ENCODE measurements at places on chromosomes 3 and 15.

- no peak for DNase-seq
Measured at GRCh38 chr15:27665002-27665401, 434.1 kb downstream of the OCA2 start.

- peak; percentile 46 for DNase-seq
Measured at GRCh38 chr3:51982352-51982837, 940 bp upstream of the ACY1 start.

- DNase-seq: peak; percentile 83
Measured at GRCh38 chr3:105868742-105869530, at the start of gene CBLB. TSS of gene CBLB (minus strand) at chr3:105869012. CDS start at chr3:105867577, 1,435 bp downstream.

DNA sequence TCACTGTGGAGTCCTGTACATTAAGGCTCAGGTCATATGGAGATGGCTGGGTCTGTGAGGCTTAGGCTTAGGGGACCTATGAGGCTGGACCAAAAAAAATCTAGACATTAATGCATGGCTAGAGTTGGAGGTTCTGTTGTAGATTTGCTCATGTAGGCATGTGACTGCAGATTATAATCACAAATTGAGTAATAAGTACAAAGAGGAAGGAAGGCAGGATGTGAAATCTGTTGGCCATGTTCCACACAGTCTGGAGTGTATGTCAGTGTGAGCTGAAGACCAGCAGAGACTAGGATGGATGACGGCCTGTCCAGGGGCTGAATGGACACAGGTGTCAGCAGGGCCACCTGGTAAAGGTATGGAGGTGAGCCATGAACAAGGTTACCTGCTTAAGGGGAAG, at the start of gene ST3GAL6:
Gene ST3GAL6 (plus strand): TSS at position 265 of the 400 bp plus-strand sequence. CDS start 5,101 bp downstream, outside the sequence.
- peak; percentile 96 for DNase-seq

DNA sequence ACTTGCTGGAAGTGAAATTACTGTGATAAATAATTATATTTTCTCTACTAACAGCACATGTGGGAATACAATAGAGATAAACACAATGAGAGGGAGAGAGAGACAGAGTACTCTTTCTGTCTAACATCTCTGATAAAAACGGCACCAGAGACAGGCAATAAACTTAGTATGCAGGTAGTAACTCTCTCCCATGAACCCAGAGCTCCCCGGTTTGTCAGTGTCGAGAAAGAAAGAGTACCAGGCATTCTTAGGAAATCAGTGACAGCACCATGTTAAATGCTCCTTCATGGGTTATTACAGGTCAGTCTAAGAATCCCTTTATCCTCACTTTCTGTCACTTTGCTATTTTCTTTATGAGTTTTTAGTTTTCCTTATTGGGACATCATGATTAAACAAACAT, 110.7 kb upstream of the EPHA3 start:
- no peak for DNase-seq

DNA sequence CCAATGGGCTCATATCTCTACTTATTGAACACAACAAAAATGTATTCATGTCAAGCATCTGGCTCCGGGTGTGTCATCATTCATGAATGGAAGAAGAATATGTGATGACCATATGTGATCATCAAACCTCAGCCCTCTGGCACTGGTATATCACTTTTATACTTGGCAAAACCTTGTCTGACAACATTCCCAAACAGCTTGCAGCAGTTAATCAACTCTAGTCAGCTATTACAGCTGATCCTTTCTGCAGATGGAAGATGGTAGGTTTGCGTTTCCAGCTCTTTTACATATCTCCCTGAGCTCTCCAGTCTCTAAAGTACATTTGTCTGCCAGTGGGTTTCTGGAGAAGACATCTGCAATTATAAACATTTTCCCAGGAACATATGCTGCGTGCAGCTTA, 6.6 kb downstream of the PLSCR5 start:
- DNase-seq: no peak

- DNase-seq: peak; percentile 37
Measured at GRCh38 chr15:85707519-85708338, 87.0 kb downstream of the KLHL25 start.

- DNase-seq: no peak
Measured at GRCh38 chr3:180743813-180744590, 64.7 kb upstream of the CCDC39 start.

- DNase-seq: no peak
Measured at GRCh38 chr3:67684211-67684610, 29.8 kb upstream of the SUCLG2 start.

GRCh38 chr3:182045736-182046135, 334.0 kb downstream of the SOX2 start:
- DNase-seq: no peak

- no peak for DNase-seq
Measured at GRCh38 chr15:31169558-31169957, 68.0 kb upstream of the TRPM1 start.

- DNase-seq: no peak
Measured at GRCh38 chr15:84714372-84714771, 1.6 kb downstream of the SEC11A start.

DNA sequence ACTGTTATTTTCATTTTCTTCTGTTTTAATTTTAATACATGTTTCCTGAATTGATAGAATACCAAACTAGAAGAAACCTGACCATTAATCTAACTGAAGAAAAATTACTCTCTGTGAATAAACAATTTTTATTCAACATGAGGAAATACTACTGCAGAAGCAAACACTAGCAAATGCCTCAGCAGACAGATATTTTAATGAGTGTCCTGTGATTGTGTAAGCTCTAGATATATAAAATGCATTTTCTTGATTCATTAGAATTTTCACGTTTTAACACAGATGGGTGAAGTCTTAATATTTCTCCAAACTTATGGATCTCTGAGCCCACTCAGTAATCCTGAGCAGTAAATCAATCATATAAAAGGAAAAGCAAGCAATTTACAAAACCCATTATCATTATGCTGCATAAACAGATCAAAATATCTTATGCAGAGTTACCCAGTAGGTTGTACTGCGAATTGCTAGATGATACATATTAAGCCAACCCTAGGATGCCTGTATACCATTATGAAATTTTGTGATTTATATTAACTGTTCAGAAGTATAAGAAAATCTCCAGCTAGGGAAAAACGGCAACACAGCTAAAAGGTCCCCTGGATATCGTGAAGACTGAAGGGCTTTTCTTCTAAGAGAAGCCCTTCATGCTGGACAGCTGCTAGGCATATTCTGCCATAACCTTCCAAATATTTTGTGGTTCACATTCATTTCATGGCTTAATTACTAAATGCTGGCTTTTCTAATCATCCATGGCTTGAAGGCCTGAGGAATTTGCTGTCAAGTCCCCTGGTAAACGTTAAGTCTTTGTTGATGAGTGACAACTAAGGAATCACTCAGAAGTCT, 157.7 kb upstream of the TGFBR2 start:
- no peak for DNase-seq

GRCh38 chr15:40793216-40793989, 13.5 kb upstream of the ZFYVE19 start:
- DNase-seq: no peak

- no peak for DNase-seq
Measured at GRCh38 chr3:33488246-33488645, 48.0 kb upstream of the UBP1 start.

GRCh38 chr3:176633511-176633910, 563.8 kb downstream of the TBL1XR1 start:
- no peak for DNase-seq

- DNase-seq: no peak
Measured at GRCh38 chr3:141078200-141078599, 27.1 kb downstream of the SPSB4 start.

- DNase-seq: peak; percentile 56
Measured at GRCh38 chr3:101809178-101810021, 30.4 kb downstream of the NXPE3 start.

DNA sequence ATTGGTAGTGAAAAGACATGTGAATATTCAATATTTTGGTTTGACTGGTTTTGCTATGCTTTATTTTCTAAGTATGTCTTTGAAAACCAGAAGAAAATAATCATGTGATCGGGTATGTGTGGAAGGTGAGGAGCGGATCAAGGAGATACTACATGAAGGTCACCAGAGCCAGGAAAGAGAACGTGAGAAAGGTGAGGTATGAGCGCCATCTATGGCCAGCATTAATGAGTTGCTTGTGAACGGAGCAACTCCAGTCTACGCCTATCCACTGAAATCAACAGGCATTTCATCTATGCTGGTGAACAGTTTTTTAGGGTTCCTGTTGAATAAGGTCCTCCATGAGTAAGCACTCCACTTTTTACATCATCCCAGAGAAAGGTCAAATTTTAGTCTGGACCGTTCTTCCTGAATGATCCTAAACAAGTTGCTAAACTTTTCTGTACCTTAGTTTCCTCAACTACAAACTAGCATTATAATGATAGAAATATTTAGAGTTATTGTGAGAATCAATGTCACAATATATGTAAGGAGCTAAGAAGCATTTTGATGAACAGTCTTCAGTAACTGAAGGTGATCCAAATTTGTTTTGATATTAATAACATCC, 1435.2 kb upstream of the CADM2 start:
- no peak for DNase-seq

GRCh38 chr3:85161544-85161943, 202.8 kb downstream of the CADM2 start:
- DNase-seq: no peak

DNA sequence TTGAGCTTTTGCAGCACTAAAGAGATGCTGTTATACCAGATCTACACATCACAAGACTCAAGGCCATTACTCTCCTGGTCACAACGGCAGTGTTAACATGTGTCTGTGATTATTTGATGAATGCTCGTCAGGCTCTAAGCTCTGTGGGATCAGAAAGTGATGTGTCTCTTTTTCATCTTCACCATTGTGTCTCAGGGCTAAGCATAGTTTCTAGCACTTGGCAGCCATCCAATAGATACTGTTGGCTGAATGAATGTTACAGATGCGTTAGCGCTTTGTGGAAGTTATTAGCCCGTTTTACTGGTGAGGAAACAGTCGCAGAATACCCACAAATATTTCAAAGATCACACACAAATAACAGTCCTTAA, 1.2 kb upstream of the FAM81A start:
- no peak for DNase-seq

GRCh38 chr3:145620002-145620401, 541.0 kb downstream of the PLOD2 start:
- DNase-seq: no peak

DNA sequence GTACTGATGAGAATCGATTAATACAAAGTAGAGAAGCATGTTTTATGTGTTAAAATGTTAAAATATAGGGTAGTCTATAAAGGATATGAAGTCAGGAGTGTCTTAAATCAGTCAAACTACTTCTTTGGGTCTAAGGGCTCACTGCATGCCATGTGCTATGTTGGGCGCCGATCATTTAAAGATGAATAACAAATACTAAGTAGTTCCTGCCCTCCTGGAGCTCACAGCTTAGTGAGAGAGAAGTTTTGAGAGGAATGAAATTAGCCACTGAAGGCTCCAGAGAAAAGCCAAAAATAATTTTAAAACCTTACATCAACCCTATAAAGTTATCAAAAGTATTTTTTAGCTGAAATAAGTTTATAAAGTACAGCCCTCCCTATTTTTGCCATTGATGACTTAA, 44.5 kb downstream of the BLM start:
- no peak for DNase-seq

- DNase-seq: no peak
Measured at GRCh38 chr15:73691396-73691795, 7.2 kb downstream of the CD276 start.

DNA sequence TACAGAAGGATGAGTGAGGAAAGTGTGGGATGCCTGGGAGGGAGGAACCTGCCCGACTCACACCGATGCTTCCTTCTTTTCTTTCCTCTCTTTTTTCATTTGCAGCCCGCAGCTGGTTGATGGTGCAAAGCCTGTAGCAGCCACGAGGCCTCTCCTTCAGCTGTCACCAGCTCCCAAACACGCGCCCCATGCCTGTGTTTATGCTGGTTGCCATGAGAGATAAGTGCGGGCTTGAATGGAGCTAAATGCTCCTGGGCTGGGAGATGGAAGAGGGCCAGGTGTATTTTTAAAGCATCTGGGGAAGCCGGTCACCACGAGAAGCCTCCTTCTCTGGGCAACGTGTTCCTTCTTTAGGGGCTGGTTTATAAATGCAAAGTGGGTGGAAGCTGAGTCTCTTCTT, 9.3 kb downstream of the COLQ start:
- no peak for DNase-seq

DNA sequence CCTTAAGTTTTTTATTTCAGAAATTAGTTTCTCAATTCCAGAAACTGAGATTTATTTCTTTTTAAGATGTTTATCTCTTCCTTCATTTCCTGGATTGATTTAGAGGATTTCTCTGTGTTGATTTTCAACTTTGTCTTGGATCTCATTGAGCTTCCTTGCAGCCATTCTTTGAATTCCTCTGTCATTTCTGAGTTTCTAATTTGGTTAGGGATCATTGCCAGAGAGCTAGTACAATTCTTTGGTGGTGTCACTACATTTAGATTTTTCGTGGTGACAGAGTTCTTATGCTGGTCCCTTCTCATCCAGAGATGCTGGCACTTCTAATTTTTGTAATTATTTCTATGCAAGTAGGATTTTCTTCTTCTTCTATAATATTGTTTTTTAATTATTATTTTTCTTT, 691.1 kb upstream of the NAALADL2 start:
- DNase-seq: no peak

Measured in CD14-positive monocyte (primary cell).